ENCODE measurements at places on chromosomes 2 and 18.

GRCh38 chr18:67742954-67743353, 226.4 kb upstream of the DSEL start:
- DNase-seq: no peak

- DNase-seq: no peak
These were observed 108.1 kb downstream of the FTCDNL1 start for GRCh38 chr2:199742884-199743283.

GRCh38 chr2:185876234-185876633, 137.6 kb downstream of the FSIP2 start:
- no peak for DNase-seq

DNA sequence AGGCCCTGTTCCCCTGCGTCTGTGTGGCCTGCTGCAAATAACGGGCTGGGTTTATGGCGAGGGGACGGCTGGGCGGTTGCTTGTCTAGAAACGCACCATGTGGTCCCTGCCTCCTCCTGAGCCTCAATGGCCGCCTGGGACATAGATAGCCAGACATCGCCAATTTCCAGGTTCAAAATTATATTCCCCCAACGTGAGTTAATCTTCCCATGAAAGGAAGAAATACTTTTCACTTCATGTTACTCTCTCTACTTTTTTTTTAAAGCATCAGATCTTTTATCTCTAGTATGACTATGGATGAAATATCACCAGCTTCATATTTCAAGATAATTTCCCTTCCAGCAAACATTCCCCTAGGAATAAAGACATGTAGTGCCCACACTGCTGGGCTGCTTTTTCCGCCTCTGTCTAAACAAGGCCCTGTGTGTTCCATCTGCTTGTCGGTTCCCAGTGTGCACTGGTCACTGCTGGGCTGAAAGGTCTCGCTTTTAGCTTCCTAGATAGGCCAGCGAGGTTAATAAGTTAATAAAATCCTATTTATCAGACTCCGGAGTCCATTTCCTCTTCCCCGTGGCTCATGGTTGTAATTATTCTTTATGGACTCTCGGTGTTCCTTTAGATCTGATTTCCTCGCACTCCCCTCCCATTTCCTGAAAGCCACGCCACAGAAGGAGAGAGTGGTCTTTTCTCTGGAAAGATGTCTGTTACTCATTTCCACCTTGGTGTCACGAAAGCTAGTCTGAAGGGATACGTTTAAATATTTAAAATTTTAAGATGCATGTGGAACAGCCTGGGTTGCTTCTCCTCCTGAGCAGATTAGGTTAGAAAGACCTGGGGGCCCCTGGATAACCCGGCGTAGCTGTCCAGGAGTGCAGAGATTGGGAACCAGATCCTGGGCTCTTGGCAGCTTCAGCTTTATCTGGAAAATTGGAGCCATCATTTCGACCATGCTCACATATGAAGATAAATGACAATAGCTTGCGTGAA, 196.6 kb upstream of the COPS8 start:
- DNase-seq: no peak

- no peak for DNase-seq
These were observed 60.9 kb upstream of the IL1R2 start for GRCh38 chr2:101930847-101931246.

DNA sequence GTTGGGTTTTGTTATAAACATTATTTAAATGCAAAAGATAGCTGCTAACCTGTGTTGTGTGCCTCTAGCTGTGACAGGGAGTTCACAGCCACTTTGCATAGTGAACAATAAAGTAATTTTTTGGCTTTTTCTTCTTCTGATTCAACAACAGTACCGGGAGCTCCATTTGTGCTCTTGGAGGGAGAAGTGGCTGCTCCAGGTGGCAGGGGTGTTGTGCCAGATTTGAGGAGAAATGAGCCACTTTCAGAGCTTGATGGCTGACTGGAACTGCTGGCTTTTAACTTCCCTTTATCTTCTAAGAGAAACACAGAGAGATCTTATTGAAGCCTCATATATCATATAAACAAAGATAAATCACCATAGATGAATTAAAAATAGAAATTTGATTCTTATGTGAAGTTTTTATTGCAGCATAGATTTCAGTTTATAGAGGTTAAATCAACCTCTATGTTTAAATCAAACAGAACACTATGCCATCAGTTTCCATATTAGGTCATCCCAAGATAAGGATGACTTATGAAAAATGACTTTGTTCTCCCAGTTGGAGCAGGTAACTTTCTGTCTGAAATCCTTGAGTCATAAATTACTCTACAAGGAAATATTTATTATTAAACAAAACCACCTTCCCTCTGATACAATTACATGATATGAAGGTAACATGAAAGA, 182.0 kb upstream of the SESTD1 start:
- DNase-seq: no peak

- DNase-seq: no peak
These were observed 264.3 kb upstream of the SLC39A10 start for GRCh38 chr2:195392446-195393336.

DNA sequence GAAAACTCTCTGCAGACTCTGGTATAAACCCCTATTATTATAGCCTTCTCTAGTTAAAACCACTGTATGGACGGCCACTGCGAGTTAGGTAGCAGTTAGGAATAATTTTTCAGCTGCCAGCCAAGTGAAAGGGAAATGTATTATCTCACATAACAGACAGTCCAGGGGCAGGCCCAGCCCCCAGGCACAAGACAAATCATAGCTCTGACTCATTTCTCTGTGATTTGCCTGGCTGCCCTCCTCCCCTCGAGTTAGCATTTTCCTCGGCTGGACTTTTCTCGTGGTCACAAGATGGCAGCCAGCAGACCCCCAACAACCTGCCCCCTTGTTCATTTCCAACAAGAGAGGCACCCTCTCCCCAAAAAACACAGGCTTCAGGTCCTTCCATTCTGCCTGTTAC, 10.5 kb downstream of the VIT start:
- DNase-seq: no peak

DNA sequence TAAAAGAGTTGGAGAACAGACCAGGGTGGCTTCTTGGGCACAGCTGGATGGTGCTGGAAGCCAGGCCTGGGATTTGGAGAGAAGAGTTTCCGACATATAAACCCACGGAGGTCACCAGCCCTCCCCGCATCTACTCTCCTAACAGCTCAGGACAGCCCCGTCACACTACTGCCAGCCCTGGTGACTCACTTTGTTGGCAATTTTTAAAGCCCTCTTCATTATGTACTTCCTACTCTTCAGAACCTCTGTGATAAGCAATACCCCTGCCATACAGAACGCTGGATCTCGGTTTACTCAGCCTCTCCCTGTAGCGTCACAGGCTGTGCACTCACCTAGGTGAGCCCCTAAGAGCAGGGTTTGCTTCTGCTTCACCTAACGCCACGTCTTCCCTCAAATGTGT, 48.1 kb downstream of the ID2 start:
- no peak for DNase-seq

Measured in caudate nucleus (tissue), 63 donors.